Heart left ventricle (tissue), 16 donors: ENCODE measurements at places on chromosomes 5 and 9. TPM values are rescaled to one million over a fixed set of nuclear protein-coding genes. Genes with fewer than 3 reads are reported as not detected.

Gene CCDC192
- not detected for total RNA-seq

Gene DAB2
- 23.5 TPM for total RNA-seq

DNA sequence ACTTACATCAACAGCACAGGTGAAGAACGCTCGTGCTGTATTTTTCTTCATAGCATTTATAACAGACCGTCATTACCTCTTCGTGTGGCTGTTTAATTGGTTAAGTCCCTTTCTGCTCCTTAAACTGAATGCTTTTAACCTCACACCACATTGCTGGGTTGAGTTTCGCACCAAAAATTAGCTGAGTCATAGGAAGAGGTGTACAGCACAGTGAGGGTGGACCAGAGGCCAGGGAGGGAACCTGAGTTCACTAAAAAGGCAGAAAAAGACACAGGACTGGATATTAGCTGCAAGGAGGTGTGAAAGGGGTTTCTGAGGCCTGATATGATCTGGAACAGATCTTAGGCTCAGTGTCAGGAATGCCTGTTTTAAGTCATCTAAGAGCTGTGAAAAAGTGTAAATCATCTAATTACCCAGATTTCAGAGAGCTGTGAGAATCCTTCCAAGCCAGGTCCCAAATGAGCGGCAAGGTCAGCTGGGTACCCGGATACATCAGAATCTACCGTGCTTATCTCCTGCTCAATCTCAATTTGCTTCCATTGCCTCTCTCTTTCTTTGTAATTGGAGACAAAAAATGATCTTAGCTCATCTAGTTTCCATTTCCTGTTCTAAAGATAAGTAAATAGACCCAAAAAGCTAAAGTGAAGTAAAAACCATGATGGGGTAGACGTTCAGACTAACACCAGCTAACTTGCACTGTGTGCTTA is 7.1 kb upstream of the CFAP90 start:
- DNase-seq, result no peak

- DNase-seq, result no peak
Observed at GRCh38 chr5:72468024-72468423, 39.2 kb downstream of the ZNF366 start.

- no peak for DNase-seq
Observed at GRCh38 chr5:87410931-87411330, 1.8 kb downstream of the CCNH start.

DNA sequence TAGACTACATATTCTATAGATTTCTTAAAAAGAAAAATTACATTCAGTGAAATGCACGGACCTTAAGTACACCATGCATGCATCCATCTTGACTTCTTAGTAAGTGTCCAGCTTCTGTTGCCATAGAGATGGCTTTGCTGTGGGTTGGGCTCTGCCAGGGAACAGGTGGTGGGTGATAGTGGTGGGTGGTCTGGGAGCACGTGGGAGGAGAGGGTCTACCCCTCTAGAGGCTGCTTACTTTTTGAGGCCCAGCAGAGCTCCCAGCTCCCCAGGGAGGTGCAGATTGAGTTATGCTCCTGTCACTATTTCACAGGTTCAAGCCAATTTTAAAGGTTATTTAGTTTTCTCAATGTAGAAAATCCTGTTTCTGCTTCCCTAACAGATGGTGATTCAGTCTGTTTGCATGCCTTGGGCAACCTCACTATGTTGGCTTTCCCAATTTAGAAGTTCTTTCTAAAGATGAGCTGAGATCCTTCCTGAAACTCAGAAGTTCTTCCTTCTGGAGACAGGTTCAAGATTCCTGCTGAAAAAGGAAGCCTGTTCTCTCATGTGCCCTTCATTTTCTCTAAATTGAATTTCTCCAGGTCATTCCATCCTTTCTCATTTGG is 107.4 kb upstream of the LHFPL2 start:
- DNase-seq, result no peak

DNA sequence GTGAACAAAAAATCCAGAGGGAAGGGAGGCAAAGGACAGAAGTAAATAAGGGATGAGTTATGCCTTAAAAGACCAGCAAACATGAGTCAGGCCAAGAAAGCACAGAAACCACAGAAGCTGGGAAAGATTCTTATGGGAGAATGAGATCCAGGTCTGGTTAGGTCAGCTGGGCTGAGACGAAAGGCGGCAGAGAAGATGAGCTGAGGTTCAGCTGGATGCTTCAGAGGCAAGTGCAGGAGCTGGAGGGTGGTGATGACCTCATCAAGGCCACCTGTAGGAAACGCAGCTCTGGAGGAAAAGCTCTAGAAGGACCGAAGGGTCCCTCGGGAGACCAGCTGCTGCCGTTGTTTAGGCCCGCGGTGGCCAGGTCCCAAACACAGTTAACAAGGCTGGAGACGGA is 152.0 kb downstream of the MYO10 start:
- DNase-seq, result no peak

GRCh38 chr9:93004561-93004960 is 53.9 kb upstream of the SUSD3 start:
- DNase-seq, result no peak

GRCh38 chr9:89185980-89186379 is 7.4 kb upstream of the SHC3 start:
- DNase-seq, result no peak

DNA sequence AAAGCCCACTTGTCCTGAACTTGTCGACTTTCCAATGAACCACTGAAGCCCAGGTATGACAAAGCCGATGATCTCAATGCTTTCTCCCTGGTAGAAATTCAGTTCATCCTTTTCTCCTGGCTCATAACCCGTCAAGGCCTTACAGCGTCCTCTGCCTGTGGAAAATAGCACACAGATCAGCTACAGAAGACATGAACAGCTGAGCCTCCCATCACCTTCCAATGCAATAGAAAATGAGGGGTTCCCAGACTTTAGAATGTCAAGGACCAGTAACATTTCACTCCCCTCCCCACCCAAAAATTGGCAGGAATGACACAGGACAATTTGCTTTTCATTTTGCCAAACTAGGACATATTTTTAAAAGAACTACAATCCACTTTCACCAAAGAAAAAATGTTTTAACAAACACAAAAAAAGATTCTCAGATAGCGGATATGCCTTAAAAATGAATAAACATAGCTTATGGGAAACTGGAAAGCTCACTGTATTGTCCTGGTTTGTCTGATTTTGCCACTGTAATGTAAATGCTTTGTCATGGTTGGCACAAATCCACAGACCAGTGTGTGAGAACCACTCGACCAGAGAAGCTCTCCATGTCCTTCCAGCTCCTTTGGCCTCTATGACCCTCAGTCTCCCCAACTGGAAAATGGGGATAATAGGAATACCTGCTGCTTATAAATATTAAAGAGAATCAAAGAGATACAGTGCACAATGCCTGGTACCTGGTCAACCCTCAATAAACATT is 24.4 kb downstream of the SH3TC2 start:
- no peak for DNase-seq

DNA sequence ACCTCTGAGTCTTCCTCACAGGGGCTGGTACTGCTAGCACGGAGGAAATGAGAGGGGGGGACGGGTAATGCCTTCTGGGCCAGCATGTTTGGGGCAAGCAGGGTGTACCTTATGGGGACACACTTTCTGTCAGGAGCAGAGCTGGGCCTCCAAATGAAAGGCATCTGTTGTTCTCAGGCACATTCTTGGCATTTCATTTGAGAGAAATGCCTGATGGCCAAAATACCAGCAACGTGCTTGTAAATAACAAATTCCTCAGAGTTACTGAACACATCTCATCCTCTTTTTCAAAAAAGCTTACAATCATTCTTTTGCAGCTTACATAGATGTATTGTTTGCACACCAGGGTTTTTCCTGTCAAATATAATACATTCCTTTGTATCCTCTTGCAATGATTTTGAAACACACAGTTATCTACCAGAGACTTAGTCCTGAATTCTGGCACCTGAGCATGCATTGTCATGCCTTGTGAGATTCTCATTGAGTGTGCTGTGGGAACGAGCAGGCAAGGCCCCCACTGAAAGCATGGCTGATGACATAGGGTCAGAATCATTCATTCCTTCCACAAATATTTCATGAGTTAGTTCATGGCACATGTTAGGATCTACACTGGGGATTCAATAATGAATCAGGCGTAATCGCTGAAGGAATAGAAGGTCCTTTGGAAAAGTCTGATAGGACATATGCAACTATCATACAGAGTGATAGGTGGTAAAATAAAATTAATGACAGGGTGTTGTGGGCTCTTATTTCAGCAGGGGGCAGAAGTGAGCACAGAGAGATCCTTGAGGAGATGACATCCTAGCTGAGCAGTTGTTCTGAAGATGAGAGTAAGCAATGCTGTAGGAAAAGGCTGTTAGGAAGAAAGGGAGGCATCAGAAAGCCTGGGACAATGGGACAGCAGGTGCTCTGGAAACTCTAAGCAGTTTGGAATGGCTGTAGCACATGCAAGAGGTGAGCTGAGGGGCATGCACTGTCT is 260.9 kb upstream of the TUT7 start:
- DNase-seq, result no peak

GRCh38 chr5:54717459-54717858 is 199.9 kb downstream of the SNX18 start:
- DNase-seq, result no peak
